Activated naive CD4-positive, alpha-beta T cell treated with anti-CD3 and anti-CD28 coated beads, Interleukin-2, amount 10 ng/mL, durations not matched to agents 7 days and 5 days (primary cell): ENCODE measurements at places on chromosomes 5 and 9.

- H3K27me3 ChIP-seq, result peaks cover 11% of the 10 kb centered on the region
- no peak for DNase-seq
- no peaks in the 10 kb centered on the region for H3K4me1 ChIP-seq
Observed at GRCh38 chr9:114060070-114060469, 18.0 kb downstream of the AMBP start.

DNA sequence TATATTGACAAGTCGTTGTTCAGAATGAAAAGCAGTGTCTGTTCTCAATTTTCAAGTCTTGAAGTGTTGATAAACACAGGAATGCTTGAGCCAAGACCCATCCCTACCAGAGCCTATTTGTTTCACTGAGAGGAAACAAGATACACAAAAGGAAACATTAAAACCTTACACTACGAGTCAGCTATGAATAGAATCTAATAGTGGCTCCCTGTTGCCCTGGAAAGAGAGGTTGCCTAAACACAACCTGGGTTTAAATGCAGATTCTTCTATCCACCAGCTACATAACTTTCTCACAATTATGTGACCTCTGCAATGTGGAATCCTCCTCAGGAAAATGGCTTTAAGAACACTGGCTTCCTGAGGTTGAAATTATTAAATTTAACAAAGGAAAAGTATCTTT is 29.1 kb upstream of the BNC2 start:
- no peak overlapping the region for H3K27ac ChIP-seq
- no peaks in the 10 kb centered on the region for H3K27me3 ChIP-seq
- H3K36me3 ChIP-seq, result no peaks in the 10 kb centered on the region

DNA sequence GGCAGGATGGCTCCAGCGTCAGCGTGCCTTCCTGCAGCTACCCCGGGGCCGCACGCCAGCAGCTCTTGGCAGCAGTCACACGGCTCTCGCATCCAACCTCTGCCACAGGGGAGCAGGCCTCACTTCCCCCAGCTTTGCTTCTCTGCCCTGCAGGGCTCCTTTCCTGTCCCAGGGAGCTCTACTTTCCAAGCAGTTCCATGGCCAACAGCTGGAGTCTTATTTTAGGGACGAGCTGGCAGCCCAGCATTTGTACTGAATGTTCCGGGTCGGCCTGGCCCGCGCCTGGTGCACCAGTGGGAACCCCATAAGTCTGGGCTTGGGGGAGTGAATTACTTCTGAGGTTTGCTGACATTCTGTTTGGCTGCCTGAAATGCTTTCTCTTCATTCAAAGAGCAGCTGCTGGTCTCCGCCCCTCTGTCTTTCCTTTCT is 34.6 kb downstream of the GADD45G start:
- DNase-seq, result no peak
- no peaks in the 10 kb centered on the region for H3K36me3 ChIP-seq
- H3K27ac ChIP-seq, result no peak overlapping the region
- peaks cover 66% of the 10 kb centered on the region for H3K27me3 ChIP-seq
- no peak overlapping the region for H3K4me3 ChIP-seq

DNA sequence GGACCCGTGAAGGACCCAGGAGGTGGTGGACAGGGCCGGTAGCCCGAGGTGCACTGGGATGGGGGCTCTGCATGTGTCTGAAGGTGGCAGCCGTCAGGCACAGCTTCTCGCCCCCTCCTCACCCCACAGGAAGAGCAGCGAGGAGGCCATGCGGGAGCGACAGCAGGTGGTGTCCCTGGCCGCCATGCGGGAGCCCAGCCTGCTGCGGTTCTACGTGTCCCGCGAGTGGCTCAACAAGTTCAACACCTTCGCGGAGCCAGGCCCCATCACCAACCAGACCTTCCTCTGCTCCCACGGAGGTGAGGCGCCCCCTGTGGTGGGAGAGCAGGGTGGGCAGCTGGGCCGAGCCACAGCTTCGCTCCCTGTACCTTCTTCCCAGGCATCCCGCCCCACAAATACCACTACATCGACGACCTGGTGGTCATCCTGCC is 39.9 kb downstream of the USP20 start:
- H3K36me3 ChIP-seq, result peaks cover 59% of the 10 kb centered on the region
- H3K27me3 ChIP-seq, result no peaks in the 10 kb centered on the region
- DNase-seq, result no peak
- H3K4me3 ChIP-seq, result no peak overlapping the region
- peaks cover 39% of the 10 kb centered on the region for H3K4me1 ChIP-seq

DNA sequence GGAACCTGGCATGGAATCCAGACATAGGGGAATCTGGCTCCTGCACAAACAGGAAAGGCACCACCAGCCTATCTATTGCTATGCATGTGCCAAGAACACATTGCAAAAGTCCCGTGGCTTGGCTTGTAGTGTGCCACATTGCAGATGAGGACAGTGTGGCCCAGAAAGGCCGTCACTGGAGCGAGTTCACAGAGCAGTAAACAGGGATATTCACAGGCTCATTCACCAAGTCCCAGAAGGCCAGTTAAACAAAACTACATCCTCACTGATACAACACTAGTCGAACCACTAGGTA is 39.6 kb upstream of the TRIM32 start:
- DNase-seq, result no peak
- H3K4me1 ChIP-seq, result no peaks in the 10 kb centered on the region
- no peaks in the 10 kb centered on the region for H3K36me3 ChIP-seq
- H3K4me3 ChIP-seq, result no peak overlapping the region

DNA sequence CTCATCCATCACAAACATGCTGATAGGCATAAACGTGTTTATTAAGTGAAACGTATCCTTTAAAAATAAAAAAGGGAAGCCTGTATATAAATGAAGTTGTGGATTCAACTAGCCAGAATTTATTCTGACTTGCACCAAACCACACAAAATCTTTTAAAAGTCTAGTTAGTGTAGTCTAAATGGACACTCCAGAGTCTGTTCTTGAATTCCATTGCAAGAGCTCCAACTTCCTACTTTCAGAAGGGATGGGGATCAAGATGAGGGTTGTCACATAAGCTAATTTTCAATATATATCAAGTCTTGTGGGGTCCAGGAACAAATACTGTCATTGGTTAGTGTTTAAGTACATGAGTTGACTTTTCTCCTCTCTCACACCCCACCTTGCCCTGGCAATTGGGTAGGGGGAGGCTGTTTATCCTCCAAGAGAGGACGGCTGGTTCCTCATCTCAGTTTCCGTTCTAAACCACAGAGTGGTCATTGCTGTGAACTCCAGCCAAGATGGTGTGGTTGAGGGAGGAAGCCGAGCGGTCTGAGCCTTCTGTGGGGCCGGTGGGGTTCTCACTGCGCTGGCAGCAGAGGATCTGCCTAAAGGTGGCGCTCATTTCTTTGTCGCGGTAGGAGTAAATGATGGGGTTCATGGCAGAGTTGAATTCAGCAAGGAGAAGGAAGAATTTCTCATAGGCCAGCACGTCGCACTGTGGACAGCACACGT is 163.2 kb downstream of the LPAR1 start:
- no peaks in the 10 kb centered on the region for H3K4me1 ChIP-seq
- H3K27ac ChIP-seq, result no peak overlapping the region
- H3K36me3 ChIP-seq, result no peaks in the 10 kb centered on the region
- no peak for DNase-seq
- no peak overlapping the region for H3K4me3 ChIP-seq

DNA sequence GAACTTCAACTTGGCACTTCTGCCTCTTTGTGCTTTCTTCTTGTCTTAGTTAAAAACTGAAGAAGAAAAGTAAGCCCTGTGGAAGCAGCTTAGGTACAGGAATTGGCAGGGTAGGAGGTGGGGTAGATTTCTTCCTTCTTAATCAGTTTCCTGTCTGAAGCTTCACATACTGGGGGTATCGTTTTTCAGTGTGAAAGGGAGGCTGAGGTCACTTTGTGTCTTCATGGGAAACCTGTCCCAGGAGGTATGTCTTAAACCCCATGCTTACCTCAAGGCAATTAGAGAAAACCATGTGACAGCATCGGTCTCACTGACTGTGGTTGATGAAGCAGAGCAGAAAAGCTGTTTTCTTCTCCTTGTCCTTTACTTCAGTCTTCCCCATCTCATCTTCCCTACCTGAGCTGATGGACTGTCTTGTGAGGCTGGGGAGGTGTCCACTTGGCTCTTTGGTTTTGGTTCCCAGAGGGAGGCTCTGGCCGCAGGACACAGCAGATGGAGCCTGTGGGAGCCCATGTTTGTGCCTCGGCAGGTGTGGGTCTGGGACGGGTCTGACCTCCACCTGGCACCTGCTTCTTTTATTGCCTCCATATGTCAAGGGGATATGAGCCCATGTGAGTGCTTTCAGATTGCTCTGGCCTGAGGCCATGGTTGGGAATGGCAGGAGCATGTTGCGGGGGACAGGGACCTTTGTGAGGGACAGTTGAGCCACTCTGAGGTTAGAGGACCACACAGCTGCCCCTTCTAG is 47.0 kb downstream of the SH3GL2 start:
- no peak overlapping the region for H3K27ac ChIP-seq
- no peaks in the 10 kb centered on the region for H3K36me3 ChIP-seq
- DNase-seq, result no peak
- H3K4me3 ChIP-seq, result no peak overlapping the region

GRCh38 chr5:146703899-146704298 is 174.7 kb downstream of the PPP2R2B start:
- no peak for DNase-seq
- no peaks in the 10 kb centered on the region for H3K36me3 ChIP-seq
- H3K4me1 ChIP-seq, result no peaks in the 10 kb centered on the region
- H3K4me3 ChIP-seq, result no peak overlapping the region

- H3K27ac ChIP-seq, result no peak overlapping the region
- no peaks in the 10 kb centered on the region for H3K27me3 ChIP-seq
- H3K4me3 ChIP-seq, result no peak overlapping the region
- no peak for DNase-seq
- H3K4me1 ChIP-seq, result peaks cover 6% of the 10 kb centered on the region
Observed at GRCh38 chr5:111345731-111346130, 121.5 kb downstream of the CAMK4 start.

DNA sequence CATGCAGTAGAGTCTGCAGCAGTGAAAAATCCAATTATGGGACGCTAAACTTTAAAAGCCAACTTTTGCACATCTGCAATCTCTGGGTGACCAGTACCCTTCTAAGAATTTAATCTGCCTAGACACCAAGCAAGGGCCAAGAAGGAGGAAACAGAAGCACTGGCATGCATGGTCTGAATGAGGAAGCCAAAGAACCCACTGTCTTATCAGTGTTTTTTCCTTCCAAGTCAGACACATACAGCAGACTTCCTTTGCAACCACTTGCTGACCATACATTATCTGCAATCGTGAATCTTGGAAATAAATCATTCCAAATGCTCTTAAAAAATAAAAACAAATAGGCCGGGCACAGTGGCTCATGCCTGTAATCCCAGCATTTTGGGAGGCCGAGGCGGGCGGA is 65.9 kb downstream of the DEPDC1B start:
- H3K4me1 ChIP-seq, result no peaks in the 10 kb centered on the region
- no peak overlapping the region for H3K4me3 ChIP-seq
- DNase-seq, result no peak

DNA sequence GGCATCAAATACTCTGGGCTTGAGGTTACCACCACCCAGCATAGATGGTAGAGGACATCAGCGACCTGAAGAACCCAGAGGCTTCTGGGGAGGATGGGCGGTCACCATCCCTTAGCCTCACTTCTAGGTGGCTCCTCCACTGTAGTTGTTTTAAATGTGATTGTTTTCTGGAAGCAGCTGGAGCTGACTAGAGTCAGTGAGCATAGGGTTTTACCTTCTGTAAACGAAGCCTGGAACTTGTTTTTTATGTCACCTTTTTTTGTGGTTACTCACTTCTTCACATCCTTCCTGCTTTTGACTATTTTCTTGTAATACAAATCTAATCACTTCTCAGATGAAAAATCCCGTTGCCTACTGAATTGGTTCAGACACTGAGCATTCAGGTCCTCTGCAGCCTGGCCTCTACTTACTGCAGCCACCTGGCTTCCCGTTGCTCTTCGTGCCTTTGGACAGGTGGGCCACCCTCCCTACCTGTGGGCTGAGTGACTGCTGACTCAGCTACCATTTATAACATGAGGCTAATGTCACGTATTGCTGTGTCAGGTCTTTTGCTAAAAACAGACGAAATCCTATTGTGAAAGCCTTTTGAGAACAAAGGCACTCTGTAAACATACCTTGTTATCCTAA is 167.8 kb downstream of the MAN2A1 start:
- H3K27ac ChIP-seq, result peak overlapping the region; percentile 92
- H3K4me1 ChIP-seq, result peaks cover 47% of the 10 kb centered on the region
- no peaks in the 10 kb centered on the region for H3K27me3 ChIP-seq
- peak overlapping the region; percentile 21 for H3K4me3 ChIP-seq
- peaks cover 68% of the 10 kb centered on the region for H3K36me3 ChIP-seq

GRCh38 chr5:132591145-132591544 is 34.4 kb downstream of the RAD50 start:
- H3K27ac ChIP-seq, result no peak overlapping the region
- H3K27me3 ChIP-seq, result no peaks in the 10 kb centered on the region
- no peak for DNase-seq
- no peak overlapping the region for H3K4me3 ChIP-seq

DNA sequence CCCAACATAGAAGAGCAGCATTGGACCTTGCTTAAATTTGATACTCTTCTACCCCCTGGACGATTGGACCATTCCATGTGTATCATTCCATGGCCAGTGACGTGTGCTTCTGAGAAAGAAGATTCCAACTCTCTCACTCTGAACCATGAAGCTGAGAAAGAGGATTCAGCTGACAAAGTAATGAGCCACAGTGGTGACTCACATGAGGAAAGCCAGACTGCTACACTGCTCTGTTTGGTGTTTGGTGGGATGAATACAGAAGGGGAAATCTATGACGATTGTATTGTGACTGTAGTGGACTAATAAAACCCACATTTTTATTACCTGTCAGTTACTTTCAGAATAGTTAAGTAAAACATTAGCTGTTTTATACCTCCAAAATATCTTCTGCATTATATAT is 7.5 kb downstream of the HSPA5 start:
- H3K36me3 ChIP-seq, result peaks cover 48% of the 10 kb centered on the region
- no peaks in the 10 kb centered on the region for H3K27me3 ChIP-seq
- no peak overlapping the region for H3K4me3 ChIP-seq
- no peak for DNase-seq
- H3K4me1 ChIP-seq, result peaks cover 34% of the 10 kb centered on the region

- no peak overlapping the region for H3K4me3 ChIP-seq
- no peaks in the 10 kb centered on the region for H3K4me1 ChIP-seq
- H3K27ac ChIP-seq, result no peak overlapping the region
- DNase-seq, result no peak
- H3K27me3 ChIP-seq, result no peaks in the 10 kb centered on the region
- no peaks in the 10 kb centered on the region for H3K36me3 ChIP-seq
Observed at GRCh38 chr5:58335518-58335917, 124.4 kb downstream of the PLK2 start.

DNA sequence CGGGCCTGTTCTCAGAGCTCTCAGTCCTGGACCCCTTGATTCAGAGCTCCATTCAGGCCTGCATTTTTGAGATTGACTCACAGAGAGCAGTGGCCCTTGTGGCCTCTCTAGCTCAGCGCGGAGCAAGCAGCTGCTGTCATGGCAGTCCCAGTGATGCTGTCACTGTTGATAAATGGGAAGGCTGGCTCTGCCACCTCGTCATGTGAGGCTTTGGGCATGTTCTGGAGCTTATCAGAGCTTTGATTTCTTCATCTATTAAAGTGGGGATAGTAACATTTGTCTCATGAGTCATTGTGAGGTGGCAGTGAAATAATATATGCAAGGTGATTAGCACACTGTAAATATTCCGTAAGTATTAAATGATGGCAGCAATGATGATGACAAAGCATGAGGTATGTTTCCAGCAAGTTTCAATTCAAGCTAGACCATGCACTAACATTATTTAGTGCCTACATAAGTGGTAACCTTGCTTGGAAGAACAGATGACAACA is 126.4 kb upstream of the CXCL14 start:
- H3K4me1 ChIP-seq, result no peaks in the 10 kb centered on the region
- no peak overlapping the region for H3K4me3 ChIP-seq
